WERI-Rb-1 (cell line): ENCODE measurements at places on chromosomes 13 and 19.

- DNase-seq = no peak
Measured at GRCh38 chr19:35563207-35563829, at the start of gene ATP4A. Gene ATP4A, minus strand, starts transcription at chr19:35563658. Its CDS starts 29 bp downstream, at chr19:35563629.

DNA sequence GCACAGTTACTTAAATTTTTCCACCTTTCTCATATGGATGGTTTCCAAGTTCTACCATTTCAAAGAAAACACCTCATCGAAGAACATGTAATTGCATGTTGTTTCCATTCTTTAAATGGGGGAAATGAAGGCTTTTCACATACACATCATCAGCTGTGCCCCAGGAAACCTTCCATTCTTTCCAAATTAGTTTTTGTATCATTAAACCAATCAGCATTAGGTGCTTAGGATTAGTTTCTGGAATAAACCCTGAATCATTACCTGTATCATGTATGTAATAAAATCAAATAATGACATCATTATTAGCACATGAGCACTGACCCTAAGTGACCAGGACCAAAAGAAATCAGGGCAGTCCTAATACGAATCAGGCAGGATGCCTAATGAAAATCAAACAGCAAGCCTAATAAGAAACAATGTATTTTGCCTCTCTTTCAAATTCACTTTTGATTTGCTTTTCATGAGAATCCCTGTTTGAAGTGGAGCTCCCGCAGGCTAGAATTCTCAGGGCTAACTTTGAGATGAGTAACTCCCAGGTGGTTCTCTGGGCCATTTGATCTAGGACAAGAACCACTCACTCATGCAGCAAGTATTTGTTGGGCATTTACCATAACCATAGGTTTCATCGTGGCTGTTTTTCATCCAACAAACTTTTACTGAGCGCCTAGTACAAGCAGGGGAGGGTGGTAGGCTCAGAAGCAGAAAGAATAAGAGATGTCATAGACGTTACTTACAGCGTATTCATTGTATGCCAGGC, 89.2 kb downstream of the MZT1 start:
- DNase-seq = no peak

DNA sequence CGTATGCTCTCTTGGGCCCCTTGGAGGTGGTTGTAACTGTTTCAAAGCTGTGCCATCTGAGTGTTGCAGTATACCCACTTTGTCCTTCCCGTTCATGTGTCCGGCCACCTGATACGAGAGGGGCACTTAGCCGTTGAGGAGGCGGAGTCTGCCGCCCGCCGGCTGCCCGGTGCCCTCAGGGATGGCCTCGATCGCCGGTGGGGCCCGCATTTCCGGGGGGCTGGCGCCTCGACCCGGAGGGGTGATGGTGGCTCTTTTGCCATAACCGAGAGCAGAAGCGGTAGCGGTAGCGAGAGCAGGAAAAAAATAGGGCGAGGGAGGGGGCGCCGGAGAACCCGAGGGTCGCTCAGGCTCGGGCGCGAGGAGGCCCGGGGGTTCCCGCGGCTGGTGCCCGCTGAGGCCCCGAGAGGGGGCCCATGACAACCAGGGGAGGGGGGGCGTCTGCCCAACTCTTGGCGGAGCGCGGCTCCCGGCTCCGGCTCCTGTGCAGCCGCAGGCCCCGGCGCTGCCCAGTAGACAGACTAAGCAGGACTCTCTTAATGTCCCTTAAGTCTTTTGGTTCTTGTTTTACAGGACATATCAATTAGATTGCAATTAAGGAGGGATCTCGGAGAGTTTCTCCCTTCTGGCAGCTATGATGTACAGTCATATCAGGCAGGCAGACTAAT, 342.7 kb upstream of the SGCG start:
- no peak for DNase-seq

GRCh38 chr19:36950335-36951119, 34.4 kb downstream of the ZNF568 start:
- DNase-seq = no peak
